CD4-positive, alpha-beta T cell treated with Interleukin-1 beta for 1 hour (primary cell): ENCODE measurements at places on chromosomes 13 and 19.

- no peak for DNase-seq
Measured at GRCh38 chr13:73981595-73981994, 152.6 kb downstream of the KLF12 start.

DNA sequence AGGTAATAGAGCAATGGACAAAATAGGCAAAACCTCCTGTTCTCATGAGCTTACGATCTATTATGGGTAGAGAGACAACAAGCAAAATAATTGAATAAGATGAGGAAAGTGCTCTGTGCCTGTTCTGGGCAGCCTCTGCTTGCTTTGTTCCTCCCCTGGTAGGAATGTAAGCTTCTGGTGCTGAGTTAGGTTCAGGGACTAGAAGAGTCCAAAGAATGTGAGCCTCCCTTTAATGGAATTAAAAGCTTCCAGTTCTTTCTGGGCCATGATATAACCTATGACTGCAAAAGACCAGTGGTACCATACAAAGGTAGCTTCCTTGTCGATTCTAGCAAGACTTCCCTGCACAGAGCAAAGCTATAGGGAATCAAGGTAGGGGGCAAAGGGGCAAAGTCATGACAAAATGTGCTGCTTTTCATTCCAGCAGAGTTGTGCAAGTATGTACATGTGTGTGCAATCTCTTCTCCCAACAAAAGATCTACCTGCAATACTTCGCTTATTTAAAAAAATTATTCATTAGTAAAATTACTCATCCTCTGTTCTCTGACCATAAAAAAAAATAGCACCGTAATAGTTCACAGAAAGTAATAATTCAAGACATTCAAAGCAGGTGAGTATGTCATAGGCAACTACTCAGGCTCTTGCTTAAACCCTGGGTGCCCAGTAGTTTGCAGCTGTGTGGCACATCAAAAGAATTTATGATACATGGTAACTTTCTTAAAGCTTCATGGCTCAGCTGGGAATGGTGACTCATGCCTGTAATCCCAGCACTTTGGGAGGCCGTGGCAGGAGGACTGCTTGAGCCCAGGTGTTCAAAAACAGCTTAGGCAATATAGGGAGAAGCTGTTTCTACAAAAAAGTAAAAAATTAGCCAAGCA is 21.4 kb downstream of the ACOD1 start:
- no peak for DNase-seq

DNA sequence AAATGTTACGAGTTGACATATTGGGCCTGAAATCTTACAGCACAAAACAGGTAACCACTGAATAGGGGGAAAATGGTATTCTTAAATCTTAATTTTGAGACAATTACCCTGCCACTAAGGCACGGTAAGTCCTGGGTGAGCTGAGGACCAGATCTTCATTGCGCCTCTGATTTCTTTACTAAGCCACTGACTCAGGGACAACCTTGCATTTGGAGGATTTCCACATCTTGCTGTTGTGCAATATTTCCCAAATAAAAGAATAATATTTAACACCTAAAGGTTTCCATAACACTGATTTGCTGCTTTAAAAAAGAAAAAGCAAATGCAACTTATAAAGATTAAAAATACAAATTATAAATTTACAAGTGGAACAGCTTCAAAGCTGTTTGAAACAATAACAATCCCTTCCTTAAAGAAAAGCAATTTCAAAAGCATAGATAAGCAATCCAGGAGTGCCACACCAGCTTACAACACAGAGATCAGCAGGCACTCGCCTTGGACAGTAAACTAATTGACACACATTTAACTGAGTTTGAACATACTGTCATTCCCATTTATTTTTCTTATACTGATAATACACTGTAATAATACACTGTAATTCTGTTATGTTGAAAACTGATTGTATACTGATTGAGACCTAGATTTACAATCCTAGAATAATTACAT is 79.6 kb upstream of the DOCK9 start:
- no peak for DNase-seq

- peak; percentile 9 for DNase-seq
Measured at GRCh38 chr13:20528452-20528851, 2.8 kb upstream of the CRYL1 start.

- no peak for DNase-seq
Measured at GRCh38 chr19:10848230-10848856, at the start of gene C19orf38. Gene C19orf38, plus strand, starts transcription at chr19:10848415. Its CDS starts 94 bp downstream, at chr19:10848509.

- no peak for DNase-seq
Measured at GRCh38 chr19:15780610-15781418, 6.6 kb upstream of the OR10H5 start.

DNA sequence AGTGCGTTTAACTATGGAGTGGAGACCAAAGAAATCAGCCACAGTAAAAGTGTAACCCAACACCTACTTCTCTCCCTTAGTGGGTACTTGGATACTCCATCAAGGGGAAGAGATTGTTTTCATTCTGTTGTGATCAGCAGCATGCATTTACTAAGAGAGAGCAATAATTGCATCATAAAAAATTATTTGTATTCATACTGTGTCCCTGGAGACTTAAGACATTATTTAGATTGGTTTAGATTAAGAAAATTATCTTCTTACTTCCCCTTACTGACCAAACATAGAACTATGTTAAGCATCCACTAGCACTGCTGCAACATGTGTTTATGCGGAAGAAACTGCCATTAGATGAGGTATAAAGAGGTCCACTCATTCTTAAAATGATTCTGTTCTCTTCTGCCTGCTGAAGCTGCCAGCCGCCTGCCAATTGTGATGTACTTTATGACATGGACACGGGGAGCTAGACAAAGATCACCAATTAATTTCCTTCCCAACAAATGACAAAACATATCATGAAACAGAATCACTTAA is 738.5 kb downstream of the DIAPH3 start:
- DNase-seq: no peak

- DNase-seq: no peak
Measured at GRCh38 chr19:40457048-40457447, 8.5 kb downstream of the BLVRB start.

GRCh38 chr13:96090240-96091101 is 564 bp downstream of the HS6ST3 start:
- no peak for DNase-seq

GRCh38 chr19:4966591-4966990 is 2.3 kb upstream of the KDM4B start:
- DNase-seq: no peak

DNA sequence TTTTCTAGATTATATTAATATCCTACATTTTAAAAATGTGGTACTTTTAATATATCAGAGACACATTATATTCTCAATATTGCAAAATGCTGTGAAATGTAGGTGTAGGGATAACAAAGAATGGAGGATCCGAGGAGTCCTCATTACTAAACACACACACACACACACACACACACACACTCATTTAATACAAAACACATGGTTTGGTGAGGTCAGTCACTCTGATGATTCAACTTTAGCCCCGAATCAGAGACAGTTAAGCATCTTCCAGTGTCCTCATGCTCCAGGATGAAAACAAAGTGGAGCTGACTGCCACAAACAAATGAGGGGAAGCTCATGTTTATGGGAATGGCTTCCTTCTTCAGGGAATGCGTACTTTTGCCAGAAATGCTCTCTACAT is 147.5 kb downstream of the CYSLTR2 start:
- no peak for DNase-seq

- no peak for DNase-seq
Measured at GRCh38 chr13:23776698-23777574, 112.3 kb downstream of the MIPEP start.

DNA sequence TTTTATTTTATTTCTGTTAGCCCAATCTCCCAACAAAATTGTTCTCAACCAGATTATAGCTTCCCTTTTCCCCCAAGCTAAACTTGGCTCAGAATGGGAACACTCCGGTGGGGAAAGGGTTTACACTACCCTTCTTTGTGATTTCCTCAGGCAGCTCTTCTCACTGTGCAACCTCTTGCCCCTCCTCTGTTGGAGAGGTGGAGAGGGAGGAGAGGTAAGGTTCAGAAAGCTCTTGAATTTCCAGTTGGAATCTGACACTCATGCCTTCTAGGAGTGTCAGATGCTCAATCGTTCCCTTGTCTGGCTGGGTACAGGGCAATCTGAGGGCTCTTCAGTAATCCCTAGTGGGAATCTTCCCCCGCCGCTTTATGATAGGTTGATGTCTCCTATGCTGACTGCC is 486.1 kb upstream of the KLF12 start:
- no peak for DNase-seq

DNA sequence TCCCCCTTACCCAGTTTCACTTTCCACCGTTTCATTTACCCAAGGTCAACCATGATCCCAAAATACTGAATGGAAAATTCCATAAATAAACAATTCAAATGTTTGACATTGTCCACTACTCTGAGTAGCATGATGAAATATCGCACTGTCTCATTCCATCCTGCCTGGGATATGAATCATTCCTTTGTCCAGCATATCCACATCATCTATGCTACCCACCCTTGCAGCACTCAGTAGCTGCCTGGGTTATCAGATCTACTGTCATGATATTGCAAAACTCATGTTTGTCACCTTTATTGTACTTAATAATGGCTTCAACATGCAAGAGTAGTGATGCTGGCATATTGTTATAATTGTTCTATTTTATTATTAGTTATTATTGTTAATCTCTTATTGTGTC is 263.9 kb upstream of the NBEA start:
- no peak for DNase-seq

DNA sequence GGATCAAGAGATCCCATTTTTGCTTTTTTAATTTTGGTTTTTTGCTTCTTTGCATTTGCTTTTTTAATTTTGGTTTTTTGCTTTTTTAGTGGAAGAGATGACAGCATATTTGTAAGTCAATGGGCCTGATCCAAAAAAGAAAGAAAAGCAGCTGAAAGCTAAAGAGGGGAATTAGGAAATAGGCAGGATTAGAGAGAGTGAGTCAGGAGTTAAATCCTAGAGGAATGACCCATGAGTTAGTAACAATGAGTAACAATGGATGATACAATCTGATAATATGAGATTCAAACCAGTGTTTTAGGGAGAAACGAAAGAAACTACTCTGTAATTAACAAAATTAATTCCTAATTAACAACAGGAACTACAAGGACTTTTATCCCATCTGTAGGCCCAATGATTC is 111.2 kb upstream of the SGCG start:
- DNase-seq: no peak

DNA sequence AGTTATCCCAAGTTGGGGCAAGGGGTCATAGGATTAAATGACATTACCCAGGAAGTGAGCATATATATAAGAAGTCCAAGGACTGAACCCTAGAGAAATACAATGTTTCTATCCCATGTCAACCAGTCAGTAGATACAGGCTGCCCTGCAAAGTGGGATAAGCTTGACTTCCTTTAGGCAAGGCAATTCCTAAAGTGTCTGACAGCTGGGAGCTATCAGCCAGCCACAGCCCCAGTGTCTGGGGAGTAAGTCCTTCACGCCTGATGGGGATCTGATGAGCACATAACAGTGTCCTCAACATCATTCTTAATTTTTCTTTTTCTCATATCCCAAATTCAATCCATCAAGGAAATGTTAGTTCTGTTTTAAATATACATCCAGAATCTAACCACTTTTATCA is 54.1 kb downstream of the DNAJC15 start:
- DNase-seq: no peak

DNA sequence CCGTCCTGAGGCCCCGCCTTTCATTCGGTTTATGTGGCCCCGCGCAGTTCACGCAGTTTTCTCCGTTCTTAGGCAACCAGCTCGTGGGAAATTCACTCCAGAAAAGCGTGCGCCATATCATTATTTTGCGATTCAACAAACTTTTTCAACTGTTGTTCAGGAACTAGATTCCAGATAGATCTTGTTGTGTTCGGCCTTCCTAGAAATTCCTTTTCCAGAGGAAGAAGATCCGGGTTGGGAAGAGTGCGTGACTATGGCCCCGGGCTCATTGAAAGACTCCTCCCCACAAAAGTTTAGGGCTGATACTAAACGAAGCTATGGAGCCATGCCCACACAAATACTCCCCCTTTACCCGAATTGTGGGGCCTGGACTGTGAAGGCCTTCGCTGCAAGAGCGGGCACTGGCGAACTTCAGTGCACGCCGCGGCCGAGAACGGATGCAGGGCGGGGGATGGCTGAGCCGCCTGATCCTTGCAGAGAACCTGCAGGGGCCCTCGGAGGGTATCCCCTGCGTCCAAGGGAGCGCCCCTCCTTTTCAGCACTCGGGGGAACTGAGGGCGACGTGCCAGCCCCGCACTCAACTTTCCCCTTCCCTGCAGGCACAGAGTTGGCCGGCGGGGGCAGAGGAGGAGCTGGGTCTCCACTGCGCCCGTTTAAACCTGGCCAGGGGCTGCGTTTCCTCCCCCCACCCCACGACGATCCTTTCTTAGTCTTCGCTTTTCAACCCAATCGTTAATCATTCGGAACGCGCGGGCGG is 904 bp upstream of the SOX1 start:
- DNase-seq: no peak

DNA sequence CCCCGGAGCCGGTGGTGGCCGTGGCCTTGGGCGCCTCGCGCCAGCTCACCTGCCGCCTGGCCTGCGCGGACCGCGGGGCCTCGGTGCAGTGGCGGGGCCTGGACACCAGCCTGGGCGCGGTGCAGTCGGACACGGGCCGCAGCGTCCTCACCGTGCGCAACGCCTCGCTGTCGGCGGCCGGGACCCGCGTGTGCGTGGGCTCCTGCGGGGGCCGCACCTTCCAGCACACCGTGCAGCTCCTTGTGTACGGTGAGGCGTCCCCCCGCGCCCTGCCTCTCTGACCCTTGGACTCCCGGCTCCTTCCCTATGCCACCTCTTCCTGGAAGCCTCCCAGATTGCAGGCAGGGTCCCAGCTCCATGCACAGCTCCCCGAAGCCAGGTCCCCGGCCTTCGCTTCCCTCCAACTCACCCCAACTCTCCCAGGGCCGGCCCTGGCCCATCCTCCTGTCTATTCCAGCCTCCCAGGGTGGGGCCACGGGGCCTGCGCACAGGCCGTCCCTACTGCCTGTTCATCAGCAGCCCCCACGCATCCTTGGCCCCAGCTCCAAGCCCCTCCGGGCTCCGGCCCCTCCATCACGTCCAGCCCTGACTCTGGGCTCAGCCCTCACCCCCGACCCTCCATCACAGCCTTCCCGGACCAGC is 1.7 kb downstream of the MADCAM1 start:
- no peak for DNase-seq

DNA sequence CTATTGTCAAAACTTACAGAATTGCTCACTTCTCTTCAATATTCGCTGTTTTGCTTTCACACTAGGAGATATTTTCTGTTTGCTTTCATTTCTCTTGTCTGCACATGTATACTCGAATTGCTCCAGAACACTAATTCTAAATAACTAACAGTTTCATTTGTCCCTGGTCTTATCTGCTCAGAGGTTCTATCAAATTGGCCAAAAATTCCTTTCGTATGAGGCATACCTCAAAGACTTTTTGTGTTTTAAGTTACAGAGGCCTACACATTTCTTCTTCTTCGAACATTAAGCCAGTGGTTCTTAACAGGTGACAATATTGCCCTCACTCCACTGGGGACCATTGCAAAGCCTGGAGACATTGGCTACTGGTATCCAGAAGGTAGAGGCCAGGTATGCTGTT is 1314.6 kb downstream of the EFNB2 start:
- no peak for DNase-seq
